ENCODE measurements at places on chromosomes 3 and 15. TPM values are rescaled to one million over a fixed set of nuclear protein-coding genes. Genes with fewer than 3 reads are reported as not detected.

DNA sequence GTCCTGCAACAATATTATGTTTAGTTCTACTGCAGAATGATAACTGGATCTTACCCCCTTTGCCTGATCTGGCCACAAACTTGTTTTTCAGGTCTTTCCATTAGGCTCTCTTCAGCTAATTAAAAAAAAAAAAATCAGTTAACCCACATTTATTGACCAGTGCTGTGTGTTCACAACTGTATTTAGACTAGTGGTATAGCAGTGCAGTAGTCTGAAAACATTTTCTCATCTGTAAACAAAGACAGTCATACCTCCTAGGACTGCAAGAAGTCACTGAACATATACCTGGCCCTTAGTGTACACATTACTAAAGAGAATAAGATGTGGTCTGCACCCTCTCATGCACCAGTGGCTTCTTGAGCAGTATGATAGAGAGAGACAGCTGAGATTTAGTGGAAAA lies 22.5 kb downstream of the LPP start:
- no peak for DNase-seq

DNA sequence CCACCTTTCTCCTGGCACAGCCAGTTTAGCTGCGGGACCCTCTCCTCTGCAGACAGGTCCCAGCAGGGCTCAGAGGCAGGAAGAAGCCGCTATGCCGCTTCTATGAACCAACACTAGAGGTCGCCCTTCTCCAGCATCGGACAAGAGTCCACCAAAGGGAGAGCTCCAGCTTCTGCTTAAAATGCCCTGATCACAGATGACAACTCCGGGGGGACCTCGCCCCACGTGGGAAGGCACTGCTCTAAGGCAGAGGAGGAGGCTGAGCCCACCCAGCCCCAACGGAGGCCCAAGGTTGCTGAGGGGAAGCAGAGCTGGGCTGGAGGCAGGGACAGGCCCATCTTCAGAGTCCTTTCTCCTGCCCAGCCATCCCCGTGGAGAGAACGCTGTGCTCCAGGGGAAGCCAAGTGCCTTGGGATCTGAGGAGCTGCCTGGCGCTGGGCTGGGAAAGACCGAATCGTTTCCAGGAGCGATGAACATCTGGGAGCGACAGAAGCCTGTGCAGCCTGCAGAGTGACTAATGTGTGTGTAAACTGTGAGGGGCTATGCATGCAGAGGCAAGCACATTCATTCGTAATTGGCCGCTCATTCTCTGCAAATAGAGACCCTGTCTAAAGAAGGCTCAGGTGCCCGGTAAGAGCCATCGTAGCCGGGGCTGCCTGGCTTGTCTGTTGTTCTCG lies 43.5 kb upstream of the BDH1 start:
- DNase-seq, result no peak

DNA sequence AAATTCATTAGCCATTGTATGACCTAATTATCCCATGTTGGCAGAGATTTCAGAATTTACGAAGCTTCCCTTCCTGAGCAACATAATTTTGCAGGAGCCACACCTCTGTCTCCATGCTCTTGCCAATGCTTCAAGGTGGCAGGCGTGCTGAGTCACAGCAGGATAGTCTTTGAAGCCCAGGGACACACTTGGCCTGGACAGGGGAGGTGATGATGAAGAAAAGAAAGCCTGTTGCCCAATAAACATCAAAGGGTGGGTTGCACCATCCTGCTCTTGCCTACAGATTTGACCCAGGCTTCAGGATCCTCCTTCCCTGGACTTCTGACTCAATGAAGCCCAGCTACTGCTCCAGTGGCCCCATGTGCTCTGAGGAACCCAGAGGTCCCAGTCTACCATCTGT lies 117.1 kb downstream of the MINAR1 start:
- DNase-seq, result no peak

- no peak for DNase-seq
Observed at GRCh38 chr3:143970773-143971358, 757 bp upstream of the DIPK2A start.

GRCh38 chr3:36957862-36958686 lies 13.2 kb upstream of the TRANK1 start:
- no peak for DNase-seq

GPR160 gene
- total RNA-seq, result 27.7 TPM

OSTN gene
- not detected for total RNA-seq

DNA sequence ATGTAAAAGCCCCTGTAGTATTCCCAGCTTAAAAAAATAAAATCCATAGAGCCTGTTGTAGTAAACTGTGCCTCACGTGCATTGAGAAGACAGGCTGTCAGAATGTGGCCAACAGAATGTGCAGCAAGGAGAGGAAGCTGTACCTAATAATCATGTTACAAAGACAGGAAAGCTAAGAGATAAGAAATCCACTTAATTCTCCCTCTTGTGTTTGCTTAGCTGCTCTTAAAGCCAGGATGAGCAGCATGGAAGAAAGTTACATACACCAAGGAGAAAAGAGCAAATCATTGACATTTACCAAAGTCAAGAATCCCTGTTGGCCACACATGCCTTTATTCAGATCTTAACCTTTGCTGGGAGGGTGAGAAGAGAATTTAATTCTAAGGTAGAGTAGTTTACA lies 85.9 kb downstream of the TNIK start:
- DNase-seq, result no peak

DNA sequence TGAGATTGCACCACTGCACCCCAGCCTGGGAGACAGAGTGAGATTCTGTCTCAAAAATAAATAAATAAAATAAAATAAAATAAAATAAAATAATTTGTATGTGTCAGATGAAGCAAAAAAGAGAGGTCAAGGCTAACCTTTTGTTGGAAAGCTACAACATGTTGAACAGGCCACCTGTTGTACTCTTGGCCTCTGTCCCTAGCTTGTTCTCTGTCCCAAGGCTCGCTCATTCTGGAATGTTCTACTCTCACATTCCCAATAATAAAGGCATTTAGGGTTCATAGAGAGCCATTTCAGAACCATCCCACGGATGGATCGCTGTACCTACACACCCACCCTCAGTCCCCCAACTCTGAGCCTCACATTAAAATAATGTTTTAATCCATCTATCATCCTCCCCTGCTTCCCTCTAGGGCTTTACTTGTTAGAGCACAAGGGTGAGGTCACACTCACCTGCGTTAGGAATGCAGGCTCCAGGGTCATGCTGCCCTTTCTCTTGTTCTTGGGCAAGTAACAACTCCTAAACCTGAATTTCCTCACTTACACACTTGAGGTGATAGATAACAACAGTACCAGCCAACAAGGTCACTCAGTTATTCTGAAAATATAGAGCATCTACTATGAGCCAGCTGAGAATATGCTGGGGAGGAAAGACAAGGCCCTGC lies 24.9 kb upstream of the KCTD6 start:
- DNase-seq, result no peak

DNA sequence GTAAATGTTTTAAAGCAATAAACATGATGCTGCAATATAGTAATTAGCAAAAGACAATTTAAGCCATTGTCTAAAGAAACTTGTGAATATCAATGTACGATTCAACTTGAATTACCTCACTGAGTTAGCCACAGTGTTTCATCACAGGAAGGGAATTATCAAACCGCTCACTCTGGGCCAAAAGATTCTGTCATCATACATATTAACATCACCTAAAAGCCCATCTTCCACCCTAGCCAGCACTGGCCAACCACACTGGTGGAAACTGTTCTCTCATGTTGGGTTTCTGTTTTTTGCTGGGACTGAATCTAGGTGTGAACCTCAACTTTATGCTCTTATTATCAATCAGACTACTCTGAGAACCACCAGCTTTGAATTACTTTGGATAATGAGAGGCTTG lies 497.7 kb upstream of the THBS1 start:
- DNase-seq, result no peak

UBA3 gene
- 40.3 TPM for total RNA-seq

DNA sequence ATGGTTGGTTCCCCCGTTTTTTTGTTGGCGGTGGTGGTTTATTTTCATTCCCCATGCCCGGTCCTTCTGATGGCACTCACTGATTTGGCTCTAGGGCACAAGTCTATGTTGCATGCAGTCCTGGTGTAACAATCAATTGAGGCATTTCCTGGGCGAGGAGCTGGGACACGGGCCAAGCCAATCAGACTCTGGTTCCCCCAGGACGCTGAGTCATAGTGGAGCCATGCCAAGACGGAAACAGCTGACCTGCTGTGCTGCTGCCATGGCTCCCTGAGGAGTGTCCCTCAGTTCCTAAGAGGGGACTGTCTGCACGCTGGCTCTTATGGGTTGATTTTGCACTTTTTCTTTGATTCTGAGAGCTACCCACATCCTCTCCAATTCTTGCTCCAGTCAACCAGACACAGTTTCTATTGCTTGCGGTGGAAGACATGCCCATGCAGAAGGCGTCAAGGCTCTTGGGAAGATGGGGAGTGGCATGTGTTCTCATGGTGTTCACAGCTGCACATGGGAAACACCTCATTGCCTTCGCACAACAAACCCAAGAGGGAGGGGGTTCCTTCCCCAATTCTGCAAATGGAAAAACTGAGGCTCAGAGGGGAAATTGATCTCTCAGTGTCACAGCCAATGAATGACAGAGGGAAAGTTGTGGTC lies 28.3 kb upstream of the ALDH1L1 start:
- no peak for DNase-seq

DNA sequence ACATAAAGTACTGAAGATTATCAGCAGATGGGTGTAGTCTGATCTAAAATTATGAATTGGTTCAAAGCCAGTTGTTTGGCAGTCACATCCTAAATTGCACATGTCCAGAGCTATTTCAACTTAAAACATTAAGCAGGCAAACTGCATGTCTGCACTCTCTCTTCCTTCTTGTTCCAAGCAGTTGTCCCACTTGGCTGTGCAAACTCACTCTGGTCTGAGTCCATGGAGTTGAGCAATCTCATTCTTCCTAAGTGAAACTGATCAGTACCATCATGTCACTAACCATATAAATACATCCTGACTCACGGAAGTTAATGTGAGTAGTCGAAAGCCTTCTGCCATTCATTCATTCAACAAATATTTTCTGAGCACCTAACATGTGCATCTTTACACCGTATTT lies 353.0 kb downstream of the ROBO1 start:
- DNase-seq, result no peak

- DNase-seq, result no peak
Observed at GRCh38 chr3:16357186-16358121, 92.4 kb downstream of the OXNAD1 start.

GRCh38 chr3:190044142-190044541 lies 76.6 kb downstream of the P3H2 start:
- DNase-seq, result no peak

DNA sequence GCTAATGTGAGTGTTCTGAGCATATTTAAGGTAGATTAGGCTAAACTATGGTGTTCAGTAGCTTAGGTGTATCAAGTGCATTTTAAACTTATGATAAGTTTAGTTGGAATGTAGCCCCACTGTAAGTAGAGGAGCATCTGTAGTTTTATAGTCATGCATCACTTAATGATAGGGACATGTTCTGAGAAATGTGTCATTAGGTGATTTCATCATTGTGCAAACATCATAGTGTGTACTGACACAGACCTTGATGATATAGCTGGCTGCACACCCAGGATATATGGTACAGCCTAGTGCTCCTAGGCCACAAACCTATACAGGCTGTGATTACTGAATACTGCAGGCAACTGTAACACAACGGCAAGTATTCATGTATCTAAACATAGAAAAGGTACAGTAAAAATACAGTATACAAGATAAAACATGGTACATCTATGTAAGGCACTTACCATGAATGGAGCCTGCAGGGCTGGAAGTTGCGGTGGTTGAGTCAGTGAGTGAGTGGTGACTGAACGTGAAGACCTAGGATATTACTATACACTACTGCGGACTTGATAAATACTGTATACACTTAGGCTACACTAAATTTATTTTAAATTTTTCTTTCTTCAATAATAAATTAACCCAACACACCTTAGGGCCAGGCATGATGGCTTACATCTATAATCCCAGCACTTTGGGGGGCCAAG lies 17.9 kb downstream of the DNAH1 start:
- DNase-seq, result no peak

- DNase-seq, result no peak
Observed at GRCh38 chr3:25103391-25103790, 324.7 kb upstream of the RARB start.
